ENCODE measurements at places on chromosomes 5 and 9.

DNA sequence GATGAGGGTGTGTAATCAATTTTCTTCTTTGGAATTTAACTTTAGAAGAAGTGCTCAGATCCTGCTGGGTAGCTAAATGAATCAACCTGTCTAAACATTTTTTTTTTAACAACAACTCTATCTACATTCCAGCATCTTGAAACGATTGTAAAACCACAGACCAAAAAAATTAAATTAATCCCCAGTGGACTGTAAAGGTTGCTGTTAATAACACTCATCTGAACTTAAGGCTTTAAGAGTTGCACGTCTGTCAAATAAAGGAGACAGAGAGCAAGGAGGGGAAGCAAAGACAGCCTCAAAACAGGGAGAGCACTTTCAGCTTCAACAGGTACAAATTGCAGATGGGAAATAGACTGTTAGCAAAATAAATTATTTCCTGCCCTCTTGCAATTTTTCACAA lies 548.5 kb downstream of the DTWD2 start:
- no peak for DNase-seq

DNA sequence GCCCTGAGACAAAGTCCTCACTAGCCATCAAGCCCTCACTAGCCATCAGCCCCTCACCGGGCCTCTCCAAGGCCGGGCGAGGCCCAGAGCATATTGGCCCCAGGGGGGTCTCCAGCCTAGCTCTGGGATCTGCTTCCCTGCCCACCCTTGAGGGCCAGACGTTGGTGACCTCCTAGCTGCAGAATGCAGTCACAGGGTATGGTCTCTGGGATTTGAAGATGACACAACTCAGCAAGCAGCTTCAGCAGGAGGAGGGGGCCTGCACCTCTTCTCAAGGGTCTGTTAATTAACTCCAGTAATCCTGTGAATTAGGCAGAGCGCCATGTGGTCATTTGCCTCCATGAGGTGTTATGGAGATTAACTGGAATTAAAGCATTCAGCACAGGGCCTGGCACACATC lies 116.9 kb upstream of the SPOCK1 start:
- DNase-seq, result no peak

GRCh38 chr5:173029499-173029921 lies 26.6 kb upstream of the CREBRF start:
- no peak for DNase-seq

- DNase-seq, result no peak
Measured at GRCh38 chr5:148620696-148621095, 33.6 kb downstream of the HTR4 start.

GRCh38 chr9:636931-637591 lies 204.4 kb upstream of the DMRT1 start:
- no peak for DNase-seq

- peak; percentile 1 for DNase-seq
Measured at GRCh38 chr5:44774279-44774880, 34.4 kb upstream of the MRPS30 start.

DNA sequence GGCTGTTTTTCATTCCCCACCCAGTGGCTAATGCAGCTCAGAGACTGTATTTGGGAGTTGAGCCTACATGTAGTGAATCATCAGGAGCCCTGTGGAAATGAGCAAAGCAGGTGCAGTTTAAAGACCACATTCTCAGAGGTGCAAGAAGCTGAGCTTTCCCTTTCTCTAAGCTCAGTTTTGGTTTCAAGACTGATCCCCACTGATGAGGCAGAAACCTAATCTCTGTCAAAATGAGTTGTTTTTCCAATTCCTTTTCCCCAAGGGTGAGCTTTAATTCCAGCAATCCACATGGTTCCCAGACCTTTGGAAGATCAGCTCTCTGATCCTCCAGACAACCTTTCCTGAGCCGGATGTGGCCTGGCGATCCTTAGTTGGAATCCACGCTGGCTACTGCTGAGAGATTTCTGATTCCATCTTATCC lies 420.5 kb downstream of the EBF1 start:
- DNase-seq, result no peak

- no peak for DNase-seq
Measured at GRCh38 chr5:76099286-76099702, 16.1 kb downstream of the SV2C start.

- no peak for DNase-seq
Measured at GRCh38 chr9:114300153-114300845, 22.6 kb upstream of the ORM1 start.

- no peak for DNase-seq
Measured at GRCh38 chr9:15867334-15867733, 314.5 kb downstream of the CCDC171 start.

- no peak for DNase-seq
Measured at GRCh38 chr9:129124506-129125069, 13.4 kb downstream of the PTPA start.

DNA sequence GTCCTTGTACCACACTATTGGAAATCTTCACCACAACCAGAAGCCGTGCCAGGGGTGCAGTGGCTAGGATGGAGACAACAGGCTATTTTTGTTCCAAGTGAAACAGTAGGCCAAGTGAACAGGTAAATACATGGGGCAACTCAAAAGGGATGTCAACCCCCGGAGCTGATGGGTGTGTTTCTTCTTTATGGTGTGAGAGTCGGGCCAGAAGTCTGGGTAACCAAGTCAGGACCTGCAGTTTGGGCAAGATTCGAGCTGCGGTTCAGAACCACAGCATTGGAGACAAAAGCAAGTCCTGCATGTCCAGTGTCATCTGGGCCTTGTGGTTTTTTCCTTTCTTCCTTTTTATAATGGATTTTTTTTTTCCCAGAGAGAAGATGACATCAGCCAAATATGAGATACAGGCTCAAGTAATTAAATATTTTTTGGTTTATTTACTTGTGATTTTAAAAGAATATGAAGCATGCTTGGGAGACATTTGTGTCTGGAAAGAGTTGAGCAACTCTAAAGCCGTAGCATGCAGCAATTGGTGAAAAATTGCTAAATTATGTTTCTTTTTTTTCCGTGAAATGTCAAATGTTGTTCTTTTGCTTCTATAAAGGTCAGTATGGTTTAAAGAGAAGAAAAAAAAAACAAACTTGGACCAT lies 261.6 kb downstream of the ARRDC3 start:
- DNase-seq, result no peak

DNA sequence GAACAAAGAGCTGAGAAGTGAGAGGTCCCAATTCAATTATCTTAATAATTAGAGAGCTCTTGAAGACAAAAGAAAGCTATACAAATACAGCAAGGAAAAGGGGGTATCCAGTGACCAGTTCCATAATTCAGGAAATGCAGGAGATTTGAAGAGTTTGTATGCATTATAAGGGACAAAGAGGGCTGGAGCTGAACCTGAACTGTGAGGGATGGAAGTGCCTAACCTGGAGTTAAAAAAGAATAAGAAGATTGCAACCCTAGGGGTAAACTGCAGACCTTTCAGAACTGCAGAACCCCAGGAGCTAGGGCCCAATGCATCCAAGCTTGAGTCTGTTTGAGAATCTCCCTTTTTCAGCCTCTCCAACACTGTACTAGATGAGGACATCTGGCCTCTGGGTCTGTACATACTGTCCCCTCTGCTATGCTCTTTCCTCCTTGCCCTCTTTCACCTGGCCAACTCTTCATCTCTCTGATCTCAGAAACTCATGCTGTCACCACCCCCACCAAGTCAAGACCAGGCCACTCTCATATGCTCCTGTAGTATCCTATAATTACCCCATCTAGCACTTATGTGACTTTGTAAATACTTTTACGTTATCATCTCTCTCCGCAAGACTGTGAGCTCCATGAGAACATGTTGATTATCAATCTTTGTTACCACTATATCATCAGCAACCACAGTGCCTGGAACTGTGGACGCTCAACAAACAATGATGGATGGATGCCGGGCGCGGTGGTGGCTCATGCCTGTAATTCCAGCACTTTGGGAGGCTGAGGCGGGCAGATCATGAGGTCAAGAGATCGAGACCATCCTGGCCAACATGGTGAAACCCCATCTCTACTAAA lies 6.6 kb upstream of the PRKACG start:
- no peak for DNase-seq

GRCh38 chr5:132477784-132478365 lies 12.7 kb downstream of the IRF1 start:
- no peak for DNase-seq

DNA sequence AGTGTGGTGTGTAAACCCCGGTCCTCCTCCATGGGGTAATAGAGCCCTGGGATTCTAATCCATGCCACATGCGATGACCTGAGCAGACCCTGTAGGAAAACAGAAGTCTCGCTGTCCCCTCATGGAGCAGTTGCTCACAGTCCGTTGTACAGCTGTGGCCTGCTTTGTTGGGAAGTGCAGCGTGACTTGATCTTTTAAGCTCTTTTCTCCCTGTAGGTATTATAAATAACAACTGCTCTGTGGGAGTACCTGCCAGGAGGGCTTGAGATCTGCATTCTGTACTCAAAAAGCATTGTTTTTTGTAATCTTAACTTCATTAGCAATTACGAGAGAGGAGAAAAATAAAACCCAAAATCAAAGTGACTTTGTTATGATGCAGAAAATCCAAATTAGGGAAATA lies 17.3 kb downstream of the MEGF10 start:
- no peak for DNase-seq

DNA sequence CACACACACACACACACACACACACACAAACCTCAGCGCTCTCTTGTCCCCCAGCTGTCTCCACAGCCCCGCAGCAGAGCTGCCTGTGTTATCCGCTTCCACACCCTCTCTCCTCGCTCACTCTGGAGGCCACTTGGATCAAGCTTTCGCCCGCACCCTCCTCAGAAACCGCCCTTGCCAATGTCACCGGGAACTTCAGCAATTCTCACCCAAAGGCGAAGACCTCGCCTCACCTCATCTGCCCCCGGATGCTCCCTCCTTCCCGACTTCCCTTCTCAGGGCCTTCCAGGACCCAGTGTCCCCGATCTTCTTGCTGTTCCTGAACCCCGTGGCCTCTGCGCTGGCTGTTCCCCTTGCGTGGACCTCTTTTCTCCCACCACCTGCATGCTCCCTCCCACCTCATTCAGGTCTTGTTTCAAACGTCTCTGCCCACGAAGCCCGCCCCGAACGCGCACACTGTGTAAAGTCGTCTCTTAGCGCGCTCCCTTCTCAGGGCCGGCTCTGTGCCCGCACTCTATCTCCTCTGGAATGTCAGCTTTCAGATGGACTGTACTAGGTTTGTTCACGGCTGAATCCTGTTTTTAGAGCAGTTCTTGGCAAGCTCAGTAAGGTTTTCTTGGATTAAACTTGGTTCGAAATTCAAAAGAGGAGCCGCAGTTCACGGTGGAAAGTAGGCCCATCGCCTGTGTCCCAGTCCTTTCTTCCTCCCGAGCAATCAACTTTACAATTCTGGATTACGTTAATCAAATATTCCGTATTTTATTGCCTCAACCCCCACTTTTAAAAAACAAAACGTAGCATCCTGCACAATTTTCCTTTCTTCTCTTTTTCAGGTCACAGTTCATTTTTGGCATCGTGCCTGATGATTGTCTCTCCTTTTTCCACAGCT lies 1.0 kb upstream of the TRIM7 start:
- no peak for DNase-seq

DNA sequence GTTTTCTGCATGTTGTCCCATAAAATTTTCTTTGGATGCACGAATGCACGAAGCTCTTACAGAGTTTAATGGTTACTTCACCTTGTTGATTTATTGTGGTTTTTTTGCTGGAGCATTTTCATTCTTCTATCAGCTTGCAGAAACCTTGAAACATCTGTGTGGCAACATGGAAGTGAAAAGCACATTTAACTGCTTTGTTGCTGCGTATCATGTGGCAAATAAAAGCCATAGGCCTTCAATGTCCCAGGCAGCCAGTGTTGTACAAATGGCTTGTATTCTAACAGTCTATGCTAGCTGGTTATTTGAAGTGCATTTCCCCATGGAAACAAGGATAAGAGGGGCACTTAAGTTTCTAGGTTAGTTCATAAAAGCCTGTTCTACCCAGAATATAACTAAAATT lies 42.5 kb upstream of the RASGRF2 start:
- no peak for DNase-seq

GRCh38 chr5:1502046-1502736 lies 21.6 kb downstream of the LPCAT1 start:
- no peak for DNase-seq

DNA sequence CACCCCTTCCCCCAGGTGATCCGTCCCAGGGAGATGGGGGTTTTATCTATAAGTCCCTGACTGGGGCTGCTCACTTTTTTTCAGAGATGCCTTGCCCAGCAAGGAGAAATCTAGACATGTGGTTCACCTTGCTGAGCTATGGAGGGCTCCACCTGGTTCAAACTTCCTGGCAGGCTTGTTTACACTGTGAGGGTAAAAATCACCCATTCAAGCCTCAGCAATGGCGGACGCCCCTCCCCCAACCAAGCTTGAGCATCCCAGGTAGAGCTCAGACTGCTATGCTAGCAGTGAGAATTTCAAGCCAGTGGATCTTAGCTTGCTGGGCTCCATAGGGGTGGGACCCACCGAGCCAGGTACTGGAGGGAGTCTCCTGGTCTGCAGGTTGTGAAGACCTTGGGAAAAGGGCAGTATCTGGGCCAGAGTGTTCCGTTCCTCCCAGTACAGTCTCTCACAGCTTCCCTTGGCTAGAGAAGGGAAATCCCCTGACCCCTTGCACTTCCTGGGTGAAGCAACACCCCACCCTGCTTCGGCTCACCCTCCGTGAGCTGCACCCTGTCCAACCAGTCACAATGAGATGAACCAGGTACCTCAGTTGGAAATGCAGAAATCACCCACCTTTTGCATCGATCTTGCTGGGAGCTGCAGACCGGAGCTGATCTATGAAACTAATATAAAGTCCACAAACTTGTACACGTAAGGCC lies 231.7 kb downstream of the CTNND2 start:
- no peak for DNase-seq

DNA sequence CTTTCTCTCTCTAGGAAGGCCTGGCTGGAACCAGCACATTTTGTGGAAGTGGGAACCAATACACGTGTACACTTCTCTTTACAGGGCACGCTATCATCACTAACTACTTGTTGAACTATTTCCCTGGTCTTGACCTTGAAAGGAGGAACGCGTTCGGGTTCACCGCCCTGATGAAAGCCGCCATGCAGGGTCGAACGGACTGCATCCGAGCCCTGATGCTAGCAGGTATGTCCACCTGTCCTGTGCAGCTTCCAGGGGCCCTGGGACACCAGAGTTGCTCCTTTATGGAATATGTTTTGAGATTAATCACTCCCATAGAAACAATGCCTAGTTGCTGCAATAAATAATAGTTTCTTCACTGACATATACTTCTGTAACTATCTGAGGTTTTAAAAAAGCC lies 74.1 kb downstream of the ANKRD33B start:
- DNase-seq, result no peak

All from GM18507 (cell line).